ENCODE measurements at places on chromosomes 5 and 9. TPM values are rescaled to one million over a fixed set of nuclear protein-coding genes. Genes with fewer than 3 reads are reported as not detected.

The PIP5K1B gene
- total RNA-seq, result under 0.01 TPM

The SMC2 gene
- total RNA-seq, result 19.0 TPM

DNA sequence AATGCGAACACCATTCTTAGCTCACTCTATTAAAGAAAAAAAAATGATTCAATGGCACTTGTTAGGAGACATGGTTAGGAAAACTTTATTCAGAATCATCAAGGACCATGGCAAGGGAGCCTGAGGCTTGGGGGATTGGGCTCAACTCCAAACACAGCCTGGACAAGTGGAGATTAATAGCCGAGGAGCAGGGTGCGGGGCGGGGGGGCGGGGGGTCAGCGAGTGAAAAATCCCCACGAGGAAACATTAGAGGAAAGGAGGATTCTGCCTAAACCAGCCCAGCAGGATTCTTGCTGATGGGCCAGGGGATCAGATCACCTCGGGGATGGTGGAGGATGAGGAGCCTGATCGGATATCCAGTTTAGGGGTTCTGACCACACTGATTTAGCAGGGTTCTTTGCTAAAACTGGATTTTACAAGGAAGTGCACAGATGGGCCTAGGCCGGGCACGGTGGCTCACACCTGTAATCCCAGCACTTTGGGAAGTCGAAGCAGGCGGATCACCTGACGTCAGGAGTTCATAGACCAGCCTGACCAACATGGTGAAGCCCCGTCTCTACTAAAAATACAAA lies 24.4 kb upstream of the FIBCD1 start:
- no peak for DNase-seq

- DNase-seq, result no peak
These were observed 30.9 kb upstream of the TNFSF15 start for GRCh38 chr9:114836769-114837168.

The PIK3R1 gene
- 73.8 TPM for total RNA-seq

The WDR38 gene
- not detected for total RNA-seq

DNA sequence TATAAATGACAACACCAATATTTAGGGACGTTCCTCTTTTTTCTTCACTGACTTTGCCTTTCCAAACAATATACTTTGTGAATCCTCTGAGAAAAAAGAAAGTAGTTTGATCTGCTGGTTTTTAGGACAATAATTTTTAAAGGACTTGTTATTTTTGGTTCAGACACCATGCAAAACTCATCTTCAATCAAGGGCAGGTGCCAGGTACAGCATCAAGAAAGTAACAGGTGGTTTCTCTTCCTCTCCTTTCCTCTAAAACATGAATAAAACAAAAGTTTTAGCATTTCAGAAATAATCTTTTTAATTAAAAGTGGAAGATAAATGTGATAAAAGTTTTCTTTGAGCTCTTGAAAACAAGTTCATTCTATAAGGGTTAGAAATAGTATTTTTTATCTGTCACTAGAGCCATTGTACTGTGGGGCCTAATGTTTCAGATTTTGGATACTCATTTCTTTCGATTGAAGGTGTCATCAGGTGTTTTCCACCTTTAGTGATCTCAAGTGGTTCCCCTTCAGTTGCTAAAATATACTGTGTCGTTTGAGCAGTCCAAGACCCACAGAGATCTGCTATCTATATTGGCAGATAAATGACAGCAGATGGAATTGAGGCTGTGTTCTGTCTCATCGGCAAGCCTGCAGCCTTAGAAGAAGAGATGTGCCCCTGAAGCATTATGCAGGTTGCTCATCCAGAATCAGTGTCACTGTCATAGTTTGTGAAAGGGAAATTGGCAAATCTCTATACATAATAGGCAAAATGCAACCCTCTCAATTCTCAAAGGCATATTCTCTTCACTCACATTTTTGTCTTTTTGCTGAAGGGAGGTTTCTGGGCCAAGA lies 499.7 kb downstream of the PDE4D start:
- DNase-seq, result no peak

All from fibroblast of villous mesenchyme (primary cell).